ENCODE measurements at places on chromosomes 1 and 21.

GRCh38 chr1:99636647-99637175 lies 9.2 kb upstream of the PALMD start:
- DNase-seq: no peak

GRCh38 chr1:25748531-25749205 lies 51.3 kb upstream of the SELENON start:
- no peak for DNase-seq

GRCh38 chr1:40773748-40774265 lies 9.8 kb upstream of the KCNQ4 start:
- DNase-seq: no peak

GRCh38 chr21:34653522-34653921 lies 15.3 kb upstream of the CLIC6 start:
- no peak for DNase-seq

- no peak for DNase-seq
These were observed 142.0 kb upstream of the ZNHIT6 start for GRCh38 chr1:85850238-85850637.

DNA sequence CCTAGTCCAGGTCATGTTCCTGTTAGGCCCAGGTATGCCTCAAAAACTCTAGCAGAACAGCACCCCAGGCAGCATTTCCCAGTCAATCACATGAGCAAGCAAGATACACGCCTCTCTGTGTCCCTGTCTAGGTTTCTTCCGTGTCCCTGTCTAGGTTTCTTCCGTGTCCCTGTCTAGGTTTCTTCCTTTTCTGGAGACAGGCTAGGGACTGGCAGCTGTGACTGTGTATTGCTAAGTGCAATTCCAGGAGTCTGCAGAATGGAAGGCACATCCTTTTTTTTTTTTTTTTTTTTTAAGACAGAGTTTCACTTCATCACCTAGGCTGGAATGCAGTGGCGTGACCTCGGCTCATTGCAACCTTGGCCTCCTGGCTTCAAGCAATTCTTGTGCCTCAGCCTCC lies 77.6 kb downstream of the SETD4 start:
- DNase-seq: no peak

DNA sequence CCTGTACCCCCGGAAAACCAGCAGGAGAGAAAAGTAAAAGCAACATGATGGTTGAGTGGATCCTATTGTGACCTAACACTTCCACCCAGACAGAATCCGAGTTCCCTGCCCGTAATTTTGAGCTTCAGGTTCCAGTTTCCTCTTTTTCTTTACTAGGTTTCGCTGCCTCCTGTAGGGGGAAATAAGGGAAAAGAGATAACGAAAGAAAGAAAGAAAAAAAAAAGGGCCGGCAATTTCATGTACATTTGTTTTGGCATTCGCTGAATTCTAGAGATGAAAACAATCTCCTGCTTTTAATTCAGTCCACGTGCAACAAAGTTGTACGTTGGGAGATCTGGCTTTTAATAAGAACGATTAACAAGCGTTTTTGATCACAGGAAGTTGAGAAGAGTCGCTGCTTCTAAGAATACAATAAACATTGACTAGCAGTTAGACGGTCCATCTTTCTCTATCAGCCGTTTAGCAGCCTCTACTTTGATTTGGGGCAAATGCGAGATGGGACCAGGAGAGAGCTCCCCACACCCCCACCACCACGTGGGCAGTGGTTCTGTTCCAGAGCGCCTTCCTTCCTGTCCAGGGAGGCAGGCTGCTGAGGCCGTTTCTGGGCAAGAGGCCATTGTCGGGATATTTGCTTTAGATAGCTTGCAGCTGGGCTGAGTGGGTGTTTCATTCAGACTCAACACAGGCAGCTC lies 155.9 kb upstream of the RUNX1 start:
- DNase-seq: peak; percentile 63

DNA sequence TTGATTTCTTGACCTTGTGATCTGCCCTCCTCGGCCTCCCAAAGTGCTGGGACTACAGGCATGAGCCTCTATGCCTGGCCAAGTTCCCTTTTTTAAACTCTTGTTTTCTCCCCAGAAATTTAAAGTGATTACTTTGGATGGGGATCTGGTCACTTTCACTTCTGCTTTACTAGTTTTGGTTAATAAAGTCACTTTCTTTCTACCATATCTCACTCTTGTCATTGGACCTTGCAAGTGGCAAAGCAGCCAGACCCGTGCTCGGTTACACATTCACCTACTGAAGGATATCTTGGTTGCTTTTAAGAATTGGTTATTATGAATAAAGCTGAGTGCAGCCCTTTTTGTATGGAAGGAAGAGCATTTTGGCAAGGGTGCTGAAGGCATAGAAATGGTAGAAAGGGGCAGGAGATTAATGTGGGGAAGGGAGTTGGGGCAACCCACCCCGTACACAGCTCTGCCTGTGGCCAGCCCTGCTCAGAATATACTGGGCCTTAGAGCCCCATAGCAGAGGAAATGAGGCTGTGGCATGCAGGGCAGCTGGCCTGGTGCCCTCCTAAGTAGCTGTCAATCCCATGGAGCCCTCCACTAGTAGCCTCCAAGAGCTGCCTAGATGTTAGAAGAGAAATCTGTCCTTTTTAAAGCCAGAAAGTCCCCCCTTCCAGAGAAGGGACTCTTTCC lies 40.7 kb downstream of the CD2 start:
- no peak for DNase-seq

DNA sequence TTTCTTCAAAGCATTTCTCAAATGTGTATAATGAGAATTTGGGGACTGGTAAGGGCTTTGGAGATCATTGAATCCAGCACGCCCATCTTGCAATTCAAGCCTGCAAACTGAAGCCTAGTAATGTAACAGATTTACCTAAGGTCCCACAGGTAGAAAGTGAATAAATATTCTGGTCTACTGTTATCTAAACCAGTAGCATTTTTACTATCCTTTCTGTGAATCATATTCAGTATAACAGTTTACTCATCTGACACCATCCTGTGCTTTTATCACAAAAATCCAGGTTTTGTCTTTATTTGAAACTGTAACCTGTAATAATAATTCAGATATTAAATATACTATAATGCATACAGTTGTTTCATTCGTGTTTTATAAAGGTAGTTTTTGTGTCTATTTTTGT lies 17.4 kb downstream of the KCNA3 start:
- no peak for DNase-seq

DNA sequence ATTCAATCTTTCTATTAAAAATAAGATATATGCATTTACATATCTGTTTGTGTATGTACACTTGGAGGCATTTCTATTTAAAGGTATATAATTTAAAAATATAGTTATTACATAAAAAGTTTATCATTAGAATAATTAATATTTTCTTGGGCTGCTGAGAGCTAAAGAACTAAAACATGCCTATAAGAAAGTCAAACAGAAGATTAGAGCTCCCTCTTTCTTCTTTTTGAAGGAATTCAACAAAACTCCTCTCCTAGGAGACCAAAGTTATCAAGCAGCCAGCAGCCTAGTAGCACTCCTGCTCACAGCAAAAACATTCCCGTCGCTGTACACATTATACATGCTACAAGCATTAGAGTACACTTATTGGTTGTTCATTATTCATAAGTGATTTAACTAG lies 216.4 kb downstream of the VAV3 start:
- DNase-seq: peak; percentile 23

GRCh38 chr1:172108161-172108893 lies 267.0 kb downstream of the DNM3 start:
- no peak for DNase-seq

- no peak for DNase-seq
These were observed 59.5 kb downstream of the KLHDC7A start for GRCh38 chr1:18540136-18540765.
